ELF-1 (cell line): ENCODE measurements at places on chromosomes 1 and 21.
A peak's percentile ranks its signal among the peaks of the same experiment; 100 is the strongest.

GRCh38 chr1:97646071-97646470, 274.8 kb downstream of the DPYD start:
- no peak for DNase-seq

- DNase-seq = no peak
These were observed 58.5 kb upstream of the LAX1 start for GRCh38 chr1:203706444-203706843.

- no peak for DNase-seq
These were observed 340.7 kb downstream of the ADGRL2 start for GRCh38 chr1:82141390-82141789.

DNA sequence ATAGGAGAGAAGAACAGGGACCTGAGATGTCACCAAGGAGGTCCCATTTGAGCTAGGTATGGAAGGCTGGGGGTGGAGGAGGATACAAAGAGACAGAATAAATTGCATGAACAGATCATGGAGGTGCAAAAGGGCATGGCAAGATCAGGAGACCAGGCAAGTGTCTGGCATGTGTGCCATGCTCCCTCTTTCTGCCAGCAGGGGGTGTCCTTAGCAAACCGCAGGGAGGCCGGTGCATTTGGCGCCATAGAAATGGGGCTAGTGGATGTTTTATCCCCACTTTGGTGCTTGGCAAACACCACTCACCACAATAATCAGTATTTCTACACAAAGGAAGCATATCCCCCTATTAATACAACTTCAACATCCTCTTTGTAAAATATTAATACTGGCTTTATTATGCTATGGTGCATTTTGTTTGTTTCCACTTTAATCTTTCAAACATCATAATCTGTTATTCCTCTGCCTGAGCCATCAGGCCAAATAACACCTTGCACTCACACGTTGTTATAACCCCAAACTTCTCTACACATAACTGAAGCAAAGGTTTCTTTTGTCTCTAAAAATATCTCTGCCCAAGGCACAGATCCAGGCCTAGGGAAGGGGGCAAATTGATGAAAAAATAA, 25.9 kb downstream of the S100A6 start:
- peak; percentile 44 for DNase-seq

DNA sequence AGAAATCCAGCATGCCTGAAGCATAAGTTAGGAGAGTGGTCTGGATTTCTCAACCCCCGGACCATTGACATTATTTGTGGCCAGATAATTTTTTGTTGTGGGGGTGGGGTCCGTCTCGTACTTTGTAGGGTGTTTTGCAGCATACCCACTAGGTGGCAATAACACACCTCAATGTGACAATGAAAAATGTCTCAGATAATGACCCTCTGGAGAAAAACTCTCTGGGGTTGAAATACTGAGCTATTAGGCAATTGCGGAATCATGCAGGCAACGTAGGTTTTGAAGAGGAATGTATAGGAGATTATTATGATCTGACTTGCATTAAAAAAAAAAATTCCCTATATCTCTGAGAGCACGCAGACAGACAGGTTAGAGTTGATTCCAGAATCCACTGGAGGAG, 25.3 kb upstream of the RRP15 start:
- DNase-seq = peak; percentile 7

GRCh38 chr1:167739752-167740151, 18.0 kb downstream of the MPZL1 start:
- no peak for DNase-seq

DNA sequence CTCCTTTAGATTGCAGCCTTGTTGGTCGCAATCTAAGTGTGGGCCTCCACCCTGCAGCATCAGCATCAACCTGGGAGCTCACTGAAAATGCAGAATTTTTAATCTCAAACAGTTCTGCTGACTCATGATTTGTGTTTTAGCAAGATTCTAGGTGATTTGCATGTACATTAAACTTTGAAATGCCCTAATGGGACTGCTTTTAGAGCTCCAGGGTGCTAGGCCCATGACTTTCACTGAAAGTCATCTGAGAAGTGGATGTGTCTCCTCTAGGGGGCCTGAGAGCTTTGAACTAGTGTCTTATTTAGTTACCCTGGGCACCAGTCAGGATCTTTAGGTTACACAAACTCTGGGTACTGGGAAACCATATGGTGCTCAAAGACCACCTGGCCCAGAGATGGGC, 9.0 kb downstream of the TRIM67 start:
- DNase-seq = no peak

DNA sequence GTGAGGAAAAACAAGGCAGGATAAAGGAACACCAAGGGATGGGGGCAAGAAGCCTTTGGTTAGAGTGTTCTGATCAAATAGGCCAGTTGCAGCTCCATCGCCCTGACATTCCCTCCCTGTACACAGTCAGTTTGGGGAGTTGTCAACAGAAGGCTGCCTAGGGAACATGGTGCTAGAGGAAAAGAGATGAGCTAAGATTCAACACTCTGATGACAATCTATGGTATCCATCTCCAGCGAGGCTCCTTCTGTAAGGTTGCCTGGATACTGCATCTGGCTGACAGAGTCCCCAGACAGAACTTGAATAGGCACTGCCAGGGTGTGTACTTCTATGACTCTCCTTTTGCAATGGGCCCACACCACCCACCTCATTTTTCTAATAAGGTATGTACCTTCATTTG, 11.2 kb upstream of the SLAMF9 start:
- DNase-seq = no peak

DNA sequence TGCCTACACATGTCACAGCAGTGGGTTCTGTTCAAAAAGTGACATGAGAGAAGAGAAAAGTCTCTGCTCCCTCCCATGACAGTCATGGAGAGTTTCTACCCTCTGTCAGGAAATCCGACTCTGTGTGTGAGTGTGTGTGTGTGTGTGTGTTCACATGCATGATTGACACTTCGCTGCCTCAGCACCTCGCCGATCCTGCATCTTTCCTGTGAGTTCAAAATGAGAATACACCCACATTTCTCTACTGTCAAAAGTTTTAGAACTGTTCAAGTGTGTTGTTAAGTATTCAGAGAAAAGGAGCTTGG, 46.2 kb upstream of the COX20 start:
- DNase-seq = no peak

DNA sequence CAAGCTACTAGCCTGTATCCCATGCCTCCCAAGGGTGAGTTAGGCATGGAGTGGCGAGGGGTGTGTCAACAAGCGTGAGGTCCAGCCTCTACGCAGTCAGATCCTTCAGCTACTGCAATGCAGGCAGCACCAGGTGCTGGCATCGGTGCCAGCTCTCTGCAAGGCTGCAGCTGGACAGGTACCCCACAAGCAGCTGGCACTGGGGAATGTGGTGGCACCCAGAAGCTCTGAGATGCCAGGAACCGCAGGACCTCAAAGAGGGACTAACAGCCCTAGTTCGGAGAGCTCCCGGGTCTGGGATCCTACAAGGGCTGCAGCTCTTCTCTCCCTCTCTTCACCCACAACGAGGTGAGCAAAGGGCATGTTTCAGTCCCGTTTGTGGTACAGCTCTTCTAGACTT, 974.5 kb downstream of the LTN1 start:
- DNase-seq = no peak

GRCh38 chr1:203175237-203175826, at the start of gene MYBPH:
MYBPH (minus strand) TSS chr1:203175826; CDS start chr1:203175755, 71 bp downstream.
- DNase-seq = no peak

DNA sequence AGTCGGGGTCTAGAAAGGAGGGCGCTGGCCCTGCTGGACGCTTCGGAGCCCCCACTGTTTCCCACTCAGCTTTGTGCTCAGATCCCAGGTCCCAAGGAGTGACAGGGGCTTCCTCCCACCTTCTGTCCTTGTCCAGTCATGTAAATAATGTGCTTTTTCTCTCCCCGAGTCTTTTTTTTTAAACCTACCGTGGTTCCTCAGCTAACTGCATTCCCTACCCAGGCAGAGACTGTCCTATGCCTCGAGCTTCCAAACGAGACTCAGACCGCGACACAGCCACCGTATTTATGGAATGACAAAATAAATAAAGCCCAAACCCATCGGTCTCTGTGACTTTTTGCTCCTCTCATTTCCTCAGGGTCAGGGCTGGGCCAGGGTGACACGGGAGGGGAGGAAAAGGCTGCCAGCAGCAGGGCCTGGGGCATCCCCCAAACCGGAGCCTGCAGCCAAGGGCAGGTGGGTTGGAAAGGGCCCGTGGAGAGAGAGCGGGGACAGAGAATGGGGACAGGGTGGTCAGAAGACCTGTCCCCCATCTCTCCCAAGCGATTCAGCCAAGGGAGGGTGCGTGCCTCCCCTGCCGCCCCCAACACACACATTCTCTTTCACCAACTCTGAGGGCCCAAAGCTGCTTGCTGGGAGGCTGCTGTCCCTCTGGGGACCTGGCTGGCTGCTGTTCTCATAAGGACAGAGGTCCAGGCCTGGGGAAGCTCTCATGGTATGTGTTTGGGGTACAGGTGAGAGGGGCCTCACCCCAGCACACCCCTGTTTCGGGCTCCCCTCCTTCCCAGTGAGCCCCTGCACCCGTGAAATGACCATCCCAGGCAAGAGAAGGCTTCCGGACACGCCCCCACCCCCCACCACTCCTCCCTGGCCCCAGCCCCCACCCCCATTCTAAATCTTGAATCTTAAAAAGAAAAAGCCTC, 55.4 kb downstream of the KCNAB2 start:
- no peak for DNase-seq

DNA sequence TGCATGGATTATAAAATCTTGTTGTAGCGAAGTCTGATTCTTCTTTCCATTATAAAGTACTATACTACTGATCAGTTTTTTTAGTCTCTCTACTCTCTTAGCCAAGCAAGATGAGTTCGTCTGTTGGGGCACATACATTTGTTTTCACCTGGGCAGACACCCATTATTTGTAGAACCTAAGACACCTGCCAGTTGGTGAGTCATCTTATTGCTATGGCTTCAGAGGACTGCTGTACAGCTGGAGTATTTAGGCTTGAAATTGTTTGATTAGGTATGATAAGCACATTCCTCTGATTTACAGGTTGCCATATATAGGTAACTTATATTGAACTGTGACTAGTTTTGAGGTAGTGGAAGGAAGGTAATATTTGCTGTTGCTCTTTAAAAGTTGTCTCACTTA, 17.2 kb downstream of the RBM15 start:
- no peak for DNase-seq
